ENCODE measurements at places on chromosomes 11 and 22.
A peak's percentile ranks its signal among the peaks of the same experiment; 100 is the strongest.

DNA sequence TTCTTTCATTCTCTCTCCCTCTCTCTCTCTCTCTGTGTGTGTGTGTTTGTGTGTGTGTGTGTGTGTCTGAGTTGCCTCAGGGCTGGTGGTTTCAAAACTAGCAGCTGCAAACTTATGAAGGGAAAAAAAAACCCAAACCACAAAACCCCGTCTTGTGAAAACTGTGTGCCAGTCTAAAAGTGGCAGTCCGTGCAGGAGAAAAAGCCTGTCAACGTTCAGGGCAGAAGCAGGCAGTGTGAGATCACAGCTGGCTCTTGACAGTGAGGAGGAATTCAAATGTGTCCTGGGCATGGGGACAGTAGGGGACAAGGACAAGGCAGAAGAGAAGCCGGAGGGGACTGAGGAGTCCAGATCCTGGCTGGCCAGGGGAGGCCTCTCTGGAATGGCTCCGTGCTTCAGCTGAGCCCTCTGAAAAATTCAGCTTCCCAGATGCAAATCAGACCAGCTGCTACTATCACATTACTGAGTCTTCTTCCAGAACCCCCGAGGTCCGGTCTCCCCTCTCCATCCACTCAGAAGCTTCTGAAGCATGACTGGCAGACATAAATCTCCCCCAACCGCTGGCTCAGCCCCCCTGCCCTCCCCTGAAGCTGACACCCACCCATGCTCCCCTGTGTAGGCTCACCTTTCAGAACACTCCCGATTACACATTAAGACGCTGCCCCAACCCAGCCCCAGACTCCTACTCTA, 31.9 kb downstream of the FLI1 start:
- peak; percentile 68 for DNase-seq

DNA sequence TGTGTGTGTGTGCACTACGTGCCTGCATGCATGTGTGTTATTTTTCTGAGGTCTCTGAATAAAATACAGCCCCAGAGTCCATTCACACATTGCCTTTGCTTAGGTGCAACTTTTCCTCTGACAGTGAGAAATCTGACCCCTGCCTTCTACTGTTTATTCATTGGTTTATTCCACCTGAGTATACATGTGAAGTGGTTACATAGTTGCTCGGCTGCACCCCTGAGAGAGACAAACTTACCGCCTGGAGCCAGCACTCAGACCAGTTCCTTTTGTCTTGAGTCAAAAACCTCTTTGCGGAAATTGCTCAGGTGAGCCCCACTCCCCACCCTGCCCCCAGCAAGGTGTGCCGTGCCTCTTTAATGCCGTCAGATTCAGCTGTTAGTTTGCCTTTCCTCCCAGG, 363.6 kb downstream of the BRD1 start:
- no peak for DNase-seq

DNA sequence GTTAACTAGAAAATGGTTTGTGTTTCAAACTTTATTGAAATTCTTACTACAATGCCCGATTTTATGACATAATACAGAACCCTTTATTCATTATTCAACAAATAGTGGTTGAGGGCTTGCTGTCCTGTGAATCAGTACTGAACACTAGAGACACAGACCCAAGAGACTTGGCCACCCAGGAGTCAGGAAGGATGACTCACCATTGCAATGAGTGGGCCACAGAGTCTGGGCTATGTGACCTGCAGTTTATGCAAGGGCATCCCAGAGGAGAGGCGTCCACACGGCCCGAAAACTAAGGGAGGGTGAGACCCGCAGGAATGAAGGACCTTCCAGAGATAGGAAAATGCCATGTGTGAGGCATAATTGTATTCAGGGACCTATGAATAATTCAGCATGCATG, 143.8 kb upstream of the DDI1 start:
- DNase-seq = no peak

GRCh38 chr11:102266099-102266498, 51.2 kb upstream of the BIRC3 start:
- no peak for DNase-seq

DNA sequence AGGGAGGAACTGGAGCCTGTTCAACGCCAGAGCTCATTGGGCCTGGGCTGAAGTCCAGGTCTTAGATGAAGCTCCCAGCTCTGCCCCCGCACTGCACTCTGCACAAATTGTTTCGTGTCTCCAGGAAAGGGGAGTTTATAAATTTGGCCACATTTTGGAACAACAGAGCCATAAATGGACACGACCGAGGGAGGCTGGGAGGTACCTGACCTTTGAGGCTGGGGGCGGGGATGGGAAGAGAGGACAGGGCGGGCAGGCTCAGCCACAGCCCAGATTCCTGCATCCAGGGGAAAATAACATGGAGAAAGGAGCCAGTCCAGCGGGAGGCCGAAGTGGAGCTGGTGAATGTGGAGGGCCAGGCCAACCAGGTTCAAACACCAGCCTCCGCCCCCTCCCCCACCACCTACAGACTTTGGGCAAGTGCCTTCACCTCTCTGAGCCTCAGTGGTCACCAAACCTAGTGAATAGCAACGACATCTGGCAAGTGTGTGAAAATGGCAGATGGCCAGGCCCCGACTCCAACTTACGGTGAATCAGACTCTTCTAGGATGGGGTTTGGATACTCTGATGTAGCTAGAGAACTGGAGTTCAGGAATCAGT, 36.8 kb upstream of the SMTN start:
- no peak for DNase-seq

GRCh38 chr22:47357086-47357485, 594.6 kb downstream of the TBC1D22A start:
- no peak for DNase-seq

DNA sequence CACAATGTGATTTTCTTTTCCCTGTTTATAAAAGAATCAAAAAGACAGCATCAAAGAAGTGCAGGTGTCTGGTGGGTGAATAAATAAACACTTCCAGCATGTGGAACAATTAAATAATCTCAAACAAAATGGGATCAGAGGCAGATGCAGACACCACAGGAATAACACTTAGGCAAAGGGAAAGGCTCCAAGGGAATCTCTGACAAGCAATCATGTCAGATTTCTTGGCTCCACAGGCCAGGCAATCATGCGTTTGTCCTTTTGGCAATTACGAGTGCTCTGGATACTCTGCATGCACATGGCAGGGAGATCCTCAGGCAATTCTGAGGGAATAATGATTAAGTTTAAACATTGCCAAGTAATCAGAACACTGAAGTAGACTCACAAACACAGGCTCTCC, 403.5 kb upstream of the LUZP2 start:
- no peak for DNase-seq

DNA sequence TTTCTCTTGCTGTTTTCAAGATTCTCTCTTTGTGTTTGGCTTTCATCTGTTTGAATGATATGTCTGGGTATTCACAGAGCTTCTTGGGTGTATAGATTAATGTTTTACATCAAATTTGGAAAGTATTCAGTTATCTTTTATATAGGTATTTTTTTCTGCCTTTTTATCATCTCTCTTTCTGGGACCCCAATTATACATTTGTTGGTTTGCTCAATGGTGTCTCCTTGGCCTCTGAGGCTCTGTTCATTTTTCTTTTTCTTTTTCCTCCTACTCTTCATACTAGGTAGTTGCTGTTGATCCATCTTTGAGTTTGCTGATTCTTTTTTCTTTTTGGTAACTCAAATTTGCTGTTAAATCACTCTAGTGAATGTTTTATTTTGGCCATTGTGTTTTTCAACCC, 14.3 kb downstream of the PLAAT5 start:
- DNase-seq = no peak

DNA sequence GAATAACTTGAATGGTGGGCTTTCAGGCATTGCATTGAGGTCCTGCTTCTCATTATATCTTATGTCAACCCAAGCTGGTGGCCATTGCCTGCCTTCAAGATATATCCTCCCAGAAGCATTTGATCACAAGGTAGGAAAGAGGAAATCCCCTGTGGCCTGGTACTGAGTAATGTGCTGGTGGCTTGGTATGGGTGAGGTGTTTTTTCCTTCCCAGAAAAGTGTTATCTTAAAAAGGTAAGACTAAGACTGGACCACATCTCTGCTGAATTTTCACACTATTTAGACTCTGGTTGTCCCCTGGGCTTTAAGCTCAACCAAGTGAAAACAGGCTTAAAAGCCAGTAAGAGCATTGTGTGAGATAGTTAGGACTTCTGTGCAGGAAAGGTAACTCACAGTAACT, 3.7 kb downstream of the INSC start:
- DNase-seq = peak; percentile 34

GRCh38 chr11:125535585-125535984, 33.7 kb upstream of the EI24 start:
- DNase-seq = no peak

- no peak for DNase-seq
These were observed 111.6 kb downstream of the RASSF10 start for GRCh38 chr11:13120691-13121090.

- peak; percentile 74 for DNase-seq
These were observed 60.5 kb downstream of the OSBP2 start for GRCh38 chr22:30754971-30755758.

DNA sequence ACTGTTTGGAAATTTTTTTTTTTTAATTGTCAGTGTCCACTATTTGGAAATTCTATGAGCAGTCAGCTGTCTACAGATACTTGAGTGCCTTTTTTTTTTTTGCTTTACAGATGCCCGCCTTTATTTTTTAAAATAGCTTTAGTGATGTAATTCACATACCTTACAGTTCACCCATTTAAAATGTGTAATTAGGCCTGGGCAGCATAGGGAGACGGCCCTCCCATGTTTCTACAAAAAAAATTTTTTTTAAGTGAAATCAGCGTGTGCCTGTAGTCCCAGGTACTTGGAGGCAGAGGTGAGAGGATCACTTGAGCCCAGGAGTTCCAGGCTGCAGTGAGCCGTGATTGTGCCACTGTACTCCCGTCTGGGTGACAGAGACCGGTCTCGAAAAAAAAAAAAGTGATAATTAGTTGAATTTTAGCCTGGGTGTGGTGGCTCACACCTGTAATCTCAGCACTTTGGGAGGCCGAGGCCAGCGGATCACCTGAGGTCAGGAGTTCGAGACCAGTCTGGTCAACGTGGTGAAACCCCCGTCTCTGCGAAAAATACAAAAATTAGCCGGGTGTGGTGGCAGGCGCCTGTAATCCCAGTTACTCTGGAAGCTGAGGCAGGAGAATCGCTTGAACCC, 1.5 kb downstream of the ZNF143 start:
- no peak for DNase-seq
